ENCODE measurements at places on chromosomes 2 and 18.

DNA sequence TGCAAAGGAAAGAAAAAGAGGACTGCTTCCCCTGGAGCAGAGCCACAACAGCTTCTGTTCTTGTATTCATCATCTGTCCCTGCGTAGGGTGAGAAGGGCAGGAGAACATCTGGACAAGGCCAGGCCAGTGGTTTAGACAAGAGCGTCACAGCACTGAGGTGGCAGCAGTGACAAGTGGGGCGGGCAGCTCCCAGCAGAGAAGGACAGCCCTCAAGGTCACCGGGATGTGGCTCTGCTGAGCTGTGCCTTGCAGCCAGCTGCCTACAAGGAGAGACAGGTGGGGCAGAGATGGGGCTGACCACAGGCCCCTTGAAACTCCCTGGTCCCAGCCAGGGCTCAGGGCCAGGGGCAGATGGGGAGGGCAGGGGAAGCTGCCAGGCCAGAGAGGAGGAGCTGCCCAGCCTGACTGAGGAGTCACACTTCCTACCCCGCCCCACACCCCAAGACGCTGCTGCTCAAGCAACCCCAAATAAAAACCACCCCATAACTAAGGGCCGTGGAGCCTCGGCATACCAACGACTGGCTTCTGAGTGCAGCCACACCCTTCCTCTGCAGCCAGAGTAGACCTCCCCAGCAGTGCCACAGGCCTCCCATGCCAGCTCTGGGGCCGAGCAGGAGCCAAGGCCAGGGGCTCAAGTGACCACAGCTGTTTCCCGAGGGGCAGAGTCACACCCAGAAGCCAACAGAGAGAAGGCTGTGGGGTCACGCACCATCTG, 5.4 kb downstream of the RAB11FIP5 start:
- peak; percentile 67 for DNase-seq

- DNase-seq = no peak
Measured at GRCh38 chr2:153431114-153431513, 47.4 kb downstream of the RPRM start.

GRCh38 chr2:96933305-96934181, 52.8 kb downstream of the FAM178B start:
- no peak for DNase-seq

DNA sequence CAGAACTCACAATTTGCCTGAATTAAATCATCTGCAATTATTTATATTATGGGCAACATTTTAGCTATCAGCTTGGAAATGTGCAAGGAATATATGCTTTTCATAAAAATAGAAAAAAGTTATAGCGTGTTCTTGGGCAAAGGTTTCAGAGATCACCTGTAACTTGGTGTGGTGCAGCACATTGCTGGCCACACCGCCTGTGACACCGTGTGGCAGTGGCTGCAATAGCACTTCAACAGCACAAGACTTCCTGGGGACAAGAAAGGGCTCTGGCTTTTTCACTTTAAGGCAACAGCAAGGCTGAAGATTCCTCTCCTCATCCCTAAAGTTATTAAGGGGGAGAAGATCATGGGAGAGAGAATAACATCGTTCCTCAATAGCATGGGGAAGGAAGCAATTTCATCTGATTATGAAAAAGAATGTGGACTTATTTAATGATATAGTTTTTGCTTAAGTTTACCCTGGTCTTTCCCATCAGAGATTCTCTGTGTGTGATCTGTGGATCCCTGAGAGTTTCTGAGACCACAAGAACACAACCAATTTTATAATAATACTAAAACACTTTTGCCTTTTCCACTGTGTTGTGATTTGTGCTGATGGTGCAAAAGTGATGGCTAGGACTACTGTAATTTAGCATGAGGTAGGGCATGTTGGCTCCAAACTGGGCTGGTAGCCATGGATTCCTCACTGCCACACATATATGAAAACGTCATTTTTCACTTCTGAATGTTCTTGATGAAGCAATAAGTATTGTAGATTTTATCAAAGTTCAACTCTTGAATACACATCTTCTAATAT, 15.0 kb upstream of the SERPINB3 start:
- DNase-seq = no peak

DNA sequence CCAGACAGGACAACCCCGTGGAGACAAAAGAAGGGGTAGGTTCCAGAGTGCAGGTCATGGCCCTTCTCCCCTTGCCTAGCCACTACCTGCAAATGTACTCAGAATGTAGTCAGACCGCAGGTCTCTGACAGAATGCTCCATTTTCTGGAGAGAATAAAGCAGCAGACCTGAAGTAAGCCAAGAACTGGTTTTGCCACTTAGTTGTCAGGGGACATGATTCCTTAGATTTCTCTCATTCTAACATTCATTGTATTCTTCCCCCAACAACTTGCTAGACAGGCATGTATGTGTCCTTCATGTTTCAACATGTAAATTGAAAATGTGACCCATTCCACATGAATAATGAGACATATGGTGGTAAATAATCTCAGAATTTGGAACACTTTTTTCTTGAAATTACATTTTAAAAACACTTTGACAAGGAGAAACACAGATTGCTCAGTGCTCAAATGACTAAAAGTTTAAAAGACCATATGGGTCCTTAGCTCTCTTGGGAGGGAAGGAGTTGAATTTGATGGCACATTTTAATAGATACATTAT, 142.4 kb downstream of the CCBE1 start:
- no peak for DNase-seq

- DNase-seq = no peak
Measured at GRCh38 chr18:55166260-55166598, 207.0 kb upstream of the CCDC68 start.

GRCh38 chr18:31213641-31214040, 51.0 kb upstream of the DSC1 start:
- DNase-seq = no peak

GRCh38 chr2:28406276-28407096, 13.8 kb downstream of the FOSL2 start:
- peak; percentile 70 for DNase-seq

GRCh38 chr2:96108151-96108540, 8.2 kb downstream of the ADRA2B start:
- DNase-seq = no peak

DNA sequence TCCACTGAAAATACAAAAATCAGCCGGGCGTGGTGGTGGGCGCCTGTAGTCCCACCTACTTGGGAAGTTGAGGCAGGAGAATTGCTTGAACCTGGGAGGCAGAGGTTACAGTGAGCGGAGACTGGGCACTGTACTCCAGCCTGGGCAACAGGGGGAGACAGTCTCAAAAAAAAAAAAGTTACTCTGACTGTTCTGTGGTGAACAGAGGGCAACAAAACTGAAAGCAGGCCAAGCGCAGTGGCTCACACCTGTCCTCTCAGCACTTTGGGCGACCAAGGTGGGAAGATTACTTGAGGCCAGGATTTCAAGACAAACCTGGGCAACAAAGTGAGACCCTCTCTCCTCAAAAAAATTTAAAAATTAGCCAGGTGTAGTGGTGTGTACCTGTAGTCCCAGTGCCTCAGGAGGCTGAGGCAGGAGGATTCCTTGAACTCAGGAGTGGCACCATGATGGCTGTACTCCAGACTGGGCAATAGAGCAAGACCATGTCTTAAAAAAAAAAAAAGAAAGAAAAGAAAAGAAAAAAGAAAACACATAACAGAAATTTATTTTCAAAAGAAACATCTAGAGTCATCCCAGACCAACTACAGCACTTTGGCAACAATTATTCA, 13.6 kb upstream of the RTN4 start:
- no peak for DNase-seq

DNA sequence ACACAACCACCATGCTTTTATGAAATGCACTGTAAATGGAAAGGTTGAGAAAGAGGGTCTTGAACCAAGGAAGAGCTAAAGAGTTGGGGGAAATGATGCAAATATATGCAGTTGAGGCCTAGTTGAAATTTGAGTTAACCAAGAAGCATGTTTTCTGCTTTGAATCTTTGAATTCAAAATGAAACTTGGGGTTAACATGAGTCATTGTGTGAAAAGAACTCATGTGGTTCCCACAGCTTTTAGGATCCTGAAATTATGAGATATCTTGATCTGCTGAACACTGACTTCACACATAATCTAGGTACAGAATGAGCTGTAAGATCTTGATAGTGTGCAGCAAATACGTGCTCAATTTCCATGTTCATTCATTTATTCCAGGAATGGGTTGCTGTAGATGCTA, 422.9 kb upstream of the TRIB2 start:
- DNase-seq = no peak

DNA sequence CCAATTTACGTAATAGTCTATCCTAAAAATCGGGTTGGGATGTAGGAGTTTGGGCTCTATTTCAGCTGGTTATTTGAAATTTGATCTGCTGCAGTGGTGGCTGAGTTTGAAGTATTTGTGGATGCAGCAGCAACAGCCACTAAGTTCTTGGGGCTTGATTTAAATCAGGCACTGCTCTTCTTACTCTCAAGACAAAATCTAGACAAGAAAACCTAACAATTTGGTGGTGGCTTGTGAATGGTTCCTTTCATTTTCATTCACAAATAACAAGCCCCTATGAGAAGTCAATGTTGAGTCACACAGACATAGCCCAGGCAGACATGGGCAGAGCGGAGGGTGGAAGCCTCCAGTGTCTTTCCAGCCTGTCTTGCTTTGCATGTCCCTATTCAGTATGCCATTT, 199.3 kb downstream of the LTBP1 start:
- no peak for DNase-seq

DNA sequence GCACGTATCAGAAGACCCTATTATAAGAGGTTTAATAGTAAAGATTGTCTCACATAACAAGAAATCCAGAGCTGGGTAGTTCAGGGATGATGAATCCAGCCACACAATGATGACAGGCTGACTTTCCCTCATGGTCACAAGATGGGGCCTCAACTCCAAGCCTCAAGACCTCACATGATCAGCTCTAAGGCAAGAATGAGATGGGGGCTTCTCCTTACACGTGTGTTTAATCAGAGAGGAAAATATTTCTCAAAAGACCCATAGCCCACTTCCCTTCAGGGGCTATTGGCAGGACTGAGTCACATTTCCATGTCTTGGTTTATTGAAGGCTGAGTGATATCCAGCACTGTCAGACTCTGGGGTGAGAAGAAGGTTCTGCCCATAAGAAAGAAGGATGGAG, 100.2 kb upstream of the FOSL2 start:
- no peak for DNase-seq

GRCh38 chr2:63040586-63040985, 10.0 kb upstream of the OTX1 start:
- no peak for DNase-seq

- no peak for DNase-seq
Measured at GRCh38 chr2:41836948-41837347, 210.9 kb upstream of the PKDCC start.

GRCh38 chr18:77870894-77871293, 621.2 kb downstream of the GALR1 start:
- DNase-seq = no peak

DNA sequence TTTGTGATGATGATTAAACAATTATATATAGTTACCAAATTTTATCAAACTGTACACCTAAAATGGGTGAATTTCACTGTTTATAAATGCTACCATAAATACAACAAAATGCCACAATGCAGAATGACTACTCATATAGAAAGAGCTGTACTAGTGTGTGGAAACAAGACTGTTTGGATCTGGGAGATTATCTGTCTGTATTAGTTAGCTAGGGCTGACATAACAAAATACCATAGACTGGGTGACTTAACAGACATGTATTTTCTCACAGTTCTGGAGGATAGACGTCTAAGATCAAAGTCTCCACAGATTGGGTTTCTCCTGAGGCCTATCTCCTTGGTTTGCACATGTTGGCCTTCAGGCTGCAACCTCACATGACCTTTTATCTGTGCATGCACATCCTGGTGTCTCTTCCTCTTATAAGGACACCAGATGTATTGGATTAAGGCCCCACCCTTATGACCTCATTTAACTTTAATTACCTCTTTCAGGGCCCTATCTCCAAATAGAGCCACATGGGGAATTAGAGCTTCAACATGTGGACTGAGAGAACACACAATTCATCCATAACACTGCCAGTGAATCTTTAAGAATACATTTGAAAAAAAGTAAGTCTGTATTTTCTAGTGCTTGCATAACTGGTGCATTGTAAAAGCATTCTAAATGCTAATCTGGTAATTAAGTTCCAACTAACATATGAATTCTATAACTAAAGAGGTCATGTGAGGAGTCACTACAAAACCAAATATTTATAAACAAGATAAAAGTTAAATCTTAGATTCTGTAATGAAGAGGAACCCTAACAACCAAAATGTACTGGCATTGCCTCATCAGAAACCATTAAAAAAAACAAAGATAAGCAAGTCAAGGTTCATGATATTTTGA, 699.6 kb downstream of the NYAP2 start:
- no peak for DNase-seq

DNA sequence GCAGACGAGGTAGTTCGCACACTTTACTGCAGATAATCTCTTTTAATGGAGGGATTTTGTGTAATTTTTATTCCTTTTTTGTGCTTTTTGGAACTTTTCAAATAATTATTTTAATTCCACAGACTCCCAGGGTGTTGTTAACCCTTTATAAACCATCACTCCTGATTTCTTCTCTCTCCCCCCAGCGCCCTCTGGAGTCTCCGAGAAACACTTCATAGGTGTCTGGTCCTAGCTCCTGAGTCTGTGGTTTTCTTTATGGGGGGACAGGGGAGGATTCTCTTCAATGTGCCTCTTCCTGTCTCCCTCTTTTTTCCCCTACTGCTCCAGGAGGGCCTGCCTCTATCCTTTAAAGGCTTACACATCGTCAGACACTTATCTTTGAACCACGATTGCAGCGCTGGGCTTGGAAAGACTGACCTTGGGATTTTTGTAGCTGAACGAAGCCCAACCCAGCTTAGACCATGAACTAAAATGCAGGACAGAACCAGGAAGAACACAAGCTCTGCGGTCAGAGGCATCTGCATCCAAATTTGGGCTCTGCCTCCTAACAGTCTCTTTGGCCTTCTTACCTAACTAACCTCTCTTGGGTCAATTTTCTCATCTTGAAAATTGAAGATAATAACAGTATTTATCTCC, 7.1 kb upstream of the PKDCC start:
- DNase-seq = no peak

DNA sequence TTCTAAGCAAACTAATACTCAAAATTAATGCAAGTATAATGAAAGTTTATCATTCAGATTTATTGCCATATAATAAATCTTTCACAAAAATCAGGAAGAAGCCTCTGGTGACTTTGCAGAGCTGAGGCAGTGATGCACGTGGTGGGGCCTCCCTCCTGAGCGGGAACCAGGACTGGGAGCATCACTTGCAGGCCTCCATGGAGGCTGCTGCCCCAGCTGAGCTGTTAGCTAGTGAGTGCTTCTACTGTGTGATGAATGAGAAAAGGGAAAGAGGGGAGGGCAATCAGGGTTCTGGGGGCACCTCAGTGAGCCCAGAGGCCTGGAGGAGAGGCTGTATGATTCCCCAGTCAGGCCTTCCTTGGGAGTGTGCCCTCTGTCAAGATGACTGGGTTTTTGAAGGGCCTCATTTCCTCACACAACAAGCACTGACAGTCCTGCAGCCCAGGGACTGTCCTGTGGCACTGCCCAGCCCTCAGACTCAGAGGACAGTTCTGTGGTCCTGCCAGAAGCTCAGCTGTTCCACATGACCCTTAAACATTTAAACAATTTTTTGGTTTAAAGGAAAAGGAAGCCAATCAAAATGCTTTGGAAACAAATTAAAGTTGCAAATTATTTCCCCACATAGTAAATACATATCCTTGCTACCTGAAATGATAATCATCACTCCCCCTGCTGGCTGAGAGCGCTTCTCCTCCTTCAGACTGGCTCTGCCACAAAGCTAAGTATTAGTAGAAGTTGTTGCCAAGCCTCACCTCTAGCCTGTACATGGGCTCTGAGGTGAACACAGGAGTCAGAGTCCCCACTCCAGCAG, 90.9 kb upstream of the SMAD7 start:
- DNase-seq = no peak
